ENCODE measurements at places on chromosomes 11 and 22.
A peak's percentile ranks its signal among the peaks of the same experiment; 100 is the strongest.

GRCh38 chr11:131677828-131678470 lies 307.5 kb downstream of the NTM start:
- DNase-seq, result no peak

DNA sequence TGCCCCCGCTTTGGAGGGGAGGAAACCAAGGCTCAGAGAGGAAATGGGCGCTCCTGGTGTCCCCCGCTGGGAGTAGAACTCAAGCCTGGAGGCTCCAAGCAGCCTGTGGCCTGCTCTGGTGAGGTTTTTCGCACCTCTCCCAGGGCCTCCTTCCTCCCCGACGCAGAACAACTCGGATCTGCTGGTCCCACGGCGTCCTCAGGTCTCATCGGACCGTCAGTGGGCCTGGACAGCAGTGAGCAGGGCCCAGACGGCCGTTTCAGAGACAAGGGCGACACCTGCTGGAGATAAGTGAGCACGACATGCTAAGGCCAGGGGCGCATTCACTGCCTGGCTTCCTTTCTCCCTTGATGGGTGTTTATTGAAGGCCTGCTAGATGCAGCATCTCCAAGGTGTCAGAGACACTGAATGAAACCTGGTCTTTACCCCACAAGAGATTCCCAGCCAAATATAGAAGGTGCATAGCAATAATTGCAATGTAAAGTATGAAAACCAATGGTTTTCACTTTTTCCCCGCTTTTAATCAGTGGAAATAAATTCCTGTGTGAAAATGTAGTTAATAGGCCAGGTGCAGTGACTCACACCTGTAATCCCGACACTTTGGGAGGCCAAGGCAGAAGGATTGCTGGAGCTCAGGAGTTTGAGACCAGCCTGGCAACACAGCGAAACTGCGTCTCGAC lies 26.9 kb upstream of the CD82 start:
- peak; percentile 61 for DNase-seq

DNA sequence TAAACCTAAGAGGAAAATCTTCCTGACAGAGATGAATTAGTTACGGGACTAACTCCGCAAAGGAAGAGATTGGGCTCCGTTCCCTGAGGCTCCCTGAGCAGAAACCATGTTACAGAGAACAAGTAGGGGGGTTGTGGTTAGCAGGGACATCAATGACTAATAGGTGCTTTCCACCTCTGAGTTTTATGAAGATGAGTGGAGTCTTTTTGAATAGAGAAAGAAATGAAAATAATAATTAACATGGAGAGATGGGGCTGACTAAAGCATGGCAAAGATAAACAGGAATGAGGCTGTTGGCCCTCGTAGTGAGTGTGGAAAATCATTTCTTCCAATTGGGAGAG lies 47.5 kb upstream of the PICALM start:
- DNase-seq, result peak; percentile 36

GRCh38 chr11:14411818-14412217 lies 52.8 kb upstream of the RRAS2 start:
- DNase-seq, result no peak

DNA sequence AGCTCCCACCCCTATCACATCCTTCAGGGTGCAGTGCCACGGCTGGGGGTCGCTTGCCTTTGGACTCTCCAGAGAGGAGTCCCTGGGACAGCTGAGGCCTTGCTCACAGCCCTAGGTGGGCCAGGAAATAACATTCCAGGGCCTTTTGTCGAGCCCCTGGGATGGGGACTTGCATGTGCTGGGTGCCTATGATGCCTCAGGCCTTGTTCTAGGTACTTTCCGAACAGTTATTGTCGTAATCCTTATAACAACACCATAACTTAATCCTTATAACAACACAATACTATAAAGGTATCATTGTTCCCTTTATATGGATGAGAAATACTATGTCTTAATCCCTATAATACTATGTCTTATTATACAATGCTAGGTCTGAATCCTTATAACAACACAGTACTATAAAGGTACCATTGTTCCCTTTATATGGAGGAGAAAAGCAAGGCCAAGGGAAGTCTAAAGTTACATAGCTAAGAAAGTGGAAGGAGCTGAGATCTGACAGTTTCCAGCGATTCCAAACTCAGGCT lies 236.5 kb downstream of the ST3GAL4 start:
- DNase-seq, result no peak

GRCh38 chr11:257766-258493 lies 20.3 kb upstream of the NLRP6 start:
- DNase-seq, result no peak

GRCh38 chr22:39800790-39801520 lies 92.6 kb downstream of the ENTHD1 start:
- no peak for DNase-seq

DNA sequence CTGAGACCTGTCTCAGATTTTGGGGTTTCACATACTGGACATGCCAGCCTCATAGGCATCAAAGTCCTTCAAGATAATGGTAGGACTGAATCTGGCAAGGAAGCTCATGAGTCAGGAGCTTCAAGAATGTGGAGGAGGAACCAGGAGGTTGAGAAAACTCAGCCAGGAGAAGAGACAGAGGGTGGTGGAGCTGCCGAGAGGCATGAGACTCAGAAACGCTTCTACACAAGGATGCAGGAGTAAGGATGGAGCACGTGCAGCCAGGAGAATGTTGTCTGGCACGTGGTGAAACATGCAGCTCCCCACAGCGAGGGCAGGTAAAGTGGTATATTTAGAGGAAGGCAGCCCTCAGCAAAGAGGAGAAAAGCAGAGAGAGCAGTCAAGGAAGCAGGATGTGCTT lies 148.7 kb upstream of the ISX start:
- DNase-seq, result no peak

GRCh38 chr22:44620129-44620840 lies 81.7 kb upstream of the PRR5 start:
- DNase-seq, result peak; percentile 65

DNA sequence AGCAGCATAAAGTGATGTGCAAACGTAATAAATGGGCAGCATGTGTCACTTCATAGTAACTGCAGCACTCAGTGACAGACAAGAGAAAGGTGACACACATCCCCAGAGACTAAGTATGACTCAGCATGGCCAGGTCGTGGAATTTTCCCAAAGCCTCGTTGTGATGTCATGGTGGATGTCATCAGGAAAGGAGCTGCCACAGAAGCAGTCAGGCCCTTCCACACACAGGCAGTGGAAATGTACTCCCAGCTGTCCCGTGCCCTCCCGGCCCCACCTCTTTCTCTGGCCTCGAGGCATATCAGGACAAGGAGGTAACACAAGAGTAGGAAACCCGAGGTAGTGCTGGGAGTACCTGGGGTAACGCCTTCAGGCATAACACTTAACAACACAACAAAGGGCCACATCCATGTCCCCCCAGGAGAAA lies 8.1 kb downstream of the PC start:
- no peak for DNase-seq

DNA sequence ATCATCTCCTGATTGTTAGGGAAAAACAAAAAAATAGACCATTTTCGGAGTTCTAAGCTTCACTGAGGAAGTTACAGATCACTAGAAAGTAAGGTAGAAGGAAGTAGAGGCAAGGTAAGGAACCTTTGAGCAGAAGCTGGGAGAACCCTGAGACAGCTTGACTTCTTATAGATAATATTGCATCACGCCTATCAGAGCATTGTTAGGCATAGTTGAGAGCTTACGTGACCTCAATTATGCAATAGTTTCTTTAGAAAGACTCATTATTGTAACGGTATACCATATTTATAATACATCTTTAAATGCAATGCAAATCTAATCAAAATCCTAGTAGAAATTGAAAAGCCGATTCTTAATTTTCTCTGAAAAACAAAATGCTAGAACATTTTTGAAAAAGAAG lies 4.9 kb downstream of the TBRG1 start:
- no peak for DNase-seq

DNA sequence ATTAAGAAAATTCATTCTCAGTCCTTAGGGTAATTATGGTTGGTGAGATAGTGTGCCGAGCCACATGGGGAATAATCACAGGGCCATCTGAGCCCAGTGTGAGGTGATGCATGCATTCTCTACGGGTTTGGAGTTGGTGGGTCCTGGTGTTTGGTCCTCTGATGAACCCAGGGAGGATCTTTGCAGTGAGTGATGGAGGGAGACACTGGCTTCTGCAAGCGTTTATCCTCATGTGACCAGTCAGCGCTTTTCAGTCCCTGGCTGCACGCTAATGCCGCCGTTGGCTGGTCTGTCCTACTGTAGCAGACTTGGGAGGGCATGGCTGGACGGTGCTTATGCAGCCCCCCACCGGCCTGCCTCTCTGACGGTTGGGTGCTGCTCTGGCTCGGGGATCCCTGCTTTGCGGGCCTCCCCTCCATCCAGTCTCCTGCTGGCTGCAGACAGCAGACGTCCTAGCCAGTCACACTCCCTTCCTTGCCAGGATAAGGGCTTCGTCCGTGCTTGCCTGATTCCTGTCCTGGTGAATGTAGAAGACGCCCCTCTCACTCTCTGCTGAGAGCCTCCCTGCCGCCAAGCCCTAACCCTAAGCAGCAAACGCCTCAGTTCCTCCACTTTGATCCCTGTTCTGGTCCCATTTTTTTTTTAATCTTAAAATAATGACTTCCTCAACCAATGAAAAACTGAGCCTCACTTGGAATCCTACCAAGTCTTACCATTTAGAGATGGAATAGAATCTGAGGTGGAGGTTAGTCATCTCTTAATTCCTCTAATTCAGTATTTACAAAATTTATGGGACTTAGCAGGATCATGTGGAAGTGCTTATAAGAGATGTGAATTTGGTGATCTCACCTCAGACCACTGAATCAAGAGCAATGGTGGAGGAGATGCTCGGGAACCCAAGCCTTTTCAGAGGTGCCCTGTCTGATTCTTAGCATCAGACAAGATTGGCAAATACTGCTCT lies 143.7 kb upstream of the SORL1-AS1 start:
- DNase-seq, result no peak

DNA sequence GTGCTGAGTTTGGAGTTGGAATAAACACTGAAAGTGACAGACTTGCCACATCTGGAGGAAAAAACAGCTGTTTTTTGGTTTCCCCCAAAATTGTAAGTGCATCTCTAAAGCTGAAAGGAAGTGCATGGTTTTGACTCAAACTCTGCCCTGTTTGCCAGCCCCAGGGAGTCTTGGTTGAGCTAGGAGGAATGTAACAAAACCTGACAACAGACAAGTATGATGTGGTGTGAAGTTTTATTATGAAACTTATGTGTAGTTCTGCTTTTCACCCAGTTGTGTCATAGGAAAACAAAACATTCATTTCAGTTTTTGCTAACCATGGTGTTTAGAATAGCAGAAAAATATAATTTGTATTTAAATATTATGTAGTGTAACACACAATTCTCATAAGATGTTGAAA lies 31.7 kb upstream of the PDE3B start:
- no peak for DNase-seq

- no peak for DNase-seq
Measured at GRCh38 chr11:132639403-132639802, 892.9 kb downstream of the OPCML start.

- no peak for DNase-seq
Measured at GRCh38 chr11:81895258-81895657, 838.4 kb downstream of the FAM181B start.

- DNase-seq, result no peak
Measured at GRCh38 chr11:76802621-76803020, 19.5 kb downstream of the TSKU start.

DNA sequence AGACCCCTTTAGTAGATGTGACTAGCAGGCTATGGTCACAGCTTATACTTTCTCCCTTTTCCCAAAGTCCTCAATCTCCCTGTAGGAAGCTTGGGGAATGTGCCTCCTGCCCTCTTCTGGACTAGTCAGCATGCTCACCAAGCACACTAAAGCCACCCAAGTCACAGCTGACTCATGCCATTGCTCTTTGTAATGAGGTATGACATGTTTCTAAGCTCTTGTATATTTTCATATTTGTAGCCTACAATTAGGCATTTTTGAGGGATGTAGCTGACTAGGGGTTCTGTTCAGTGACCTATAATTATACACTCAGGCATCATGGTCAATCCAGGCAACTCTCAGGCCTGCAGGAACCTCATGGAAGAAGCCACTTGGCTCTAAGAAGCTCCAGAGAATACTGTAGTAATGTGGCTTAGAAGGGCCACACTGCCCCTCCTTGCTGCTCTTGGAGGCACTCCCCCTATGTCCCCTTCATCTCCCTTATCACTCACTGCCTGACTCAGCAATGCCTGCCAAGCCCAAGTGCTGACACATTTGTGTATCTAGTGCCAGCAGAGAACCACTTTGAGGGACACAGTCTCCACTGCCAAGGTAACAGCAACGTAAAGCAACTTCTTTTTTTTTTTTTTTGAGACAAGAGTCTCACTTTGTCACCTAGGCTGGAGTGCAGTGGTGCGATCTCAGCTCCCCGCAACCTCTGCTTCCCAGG lies 86.2 kb downstream of the RPL27A start:
- no peak for DNase-seq

- DNase-seq, result no peak
Measured at GRCh38 chr11:126172596-126173038, 38.8 kb downstream of the RPUSD4 start.

DNA sequence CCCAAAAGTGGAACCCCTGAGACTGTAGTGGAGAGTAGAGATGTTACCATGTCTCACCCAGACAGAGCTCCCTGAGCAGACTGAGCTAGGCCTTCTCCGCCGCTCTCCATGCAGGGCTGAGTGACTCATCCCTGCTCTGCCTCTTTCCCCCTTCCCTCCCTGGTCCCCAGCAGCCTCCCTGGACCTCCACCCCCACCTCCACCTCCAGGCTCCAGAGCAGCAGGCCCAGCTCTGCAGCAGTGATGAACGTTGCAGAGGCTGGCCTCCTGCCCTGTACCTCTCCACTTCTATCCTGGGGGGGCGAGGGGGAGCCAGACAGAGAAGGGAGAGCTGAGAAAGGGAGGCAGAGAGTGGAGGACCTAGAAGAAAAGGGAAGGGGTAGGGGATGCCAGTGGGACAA lies 19.3 kb upstream of the ARAP1 start:
- no peak for DNase-seq

GRCh38 chr22:20046730-20047129 lies 25.8 kb downstream of the TANGO2 start:
- DNase-seq, result no peak

DNA sequence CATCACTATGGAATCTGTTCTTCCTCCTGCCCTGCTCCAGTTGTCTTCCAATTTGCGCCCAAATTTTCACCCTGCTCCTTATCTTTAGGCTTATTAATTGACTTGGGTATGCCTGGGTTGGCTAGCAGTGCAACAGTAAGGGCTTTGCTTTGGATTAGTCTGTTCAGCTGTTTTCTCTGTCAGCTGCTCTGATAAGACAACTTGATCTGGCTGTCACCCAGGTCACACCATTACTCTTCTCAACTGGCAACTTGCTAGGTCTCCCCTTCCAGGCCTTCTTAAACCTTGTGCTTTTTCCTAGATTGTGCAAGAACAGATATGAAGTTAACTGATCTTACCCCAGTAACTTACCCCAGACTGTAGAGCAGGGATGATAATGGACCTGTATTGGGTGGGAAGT lies 357.8 kb upstream of the LARGE1 start:
- no peak for DNase-seq
